NCI-H774 (cell line): ENCODE measurements at places on chromosomes 2 and 18.
A peak's percentile ranks its signal among the peaks of the same experiment; 100 is the strongest.

DNA sequence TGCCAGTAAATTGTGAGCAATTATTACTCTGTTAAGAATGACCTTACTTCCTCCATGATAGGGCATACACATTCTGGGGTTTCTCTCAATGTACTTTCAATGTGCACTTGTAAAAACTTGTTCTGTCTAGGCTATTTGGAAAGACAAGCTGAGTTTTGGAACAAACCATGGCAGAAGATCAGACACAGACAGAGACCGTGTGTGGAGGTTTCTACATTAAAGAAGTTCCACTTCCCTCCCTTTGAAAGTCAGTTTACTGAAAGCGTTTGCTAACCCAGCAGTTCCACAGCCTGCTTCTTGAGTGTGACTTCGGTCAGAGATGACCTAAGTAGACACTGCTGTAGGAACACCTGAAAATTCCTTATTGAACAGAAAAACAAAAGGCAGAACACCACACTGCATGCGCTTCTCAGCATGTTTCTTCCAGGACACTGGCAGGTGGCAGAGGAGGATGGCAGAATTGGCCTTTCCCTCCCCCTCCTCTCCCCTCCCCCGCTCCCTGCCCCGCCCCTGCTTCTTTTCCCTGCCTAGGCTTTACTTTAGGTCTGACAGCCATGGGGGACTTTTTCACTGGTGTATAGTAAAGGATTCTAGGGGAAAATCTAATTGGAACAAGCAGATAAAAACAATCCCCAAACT is 109.8 kb downstream of the NOL10 start:
- no peak for DNase-seq

DNA sequence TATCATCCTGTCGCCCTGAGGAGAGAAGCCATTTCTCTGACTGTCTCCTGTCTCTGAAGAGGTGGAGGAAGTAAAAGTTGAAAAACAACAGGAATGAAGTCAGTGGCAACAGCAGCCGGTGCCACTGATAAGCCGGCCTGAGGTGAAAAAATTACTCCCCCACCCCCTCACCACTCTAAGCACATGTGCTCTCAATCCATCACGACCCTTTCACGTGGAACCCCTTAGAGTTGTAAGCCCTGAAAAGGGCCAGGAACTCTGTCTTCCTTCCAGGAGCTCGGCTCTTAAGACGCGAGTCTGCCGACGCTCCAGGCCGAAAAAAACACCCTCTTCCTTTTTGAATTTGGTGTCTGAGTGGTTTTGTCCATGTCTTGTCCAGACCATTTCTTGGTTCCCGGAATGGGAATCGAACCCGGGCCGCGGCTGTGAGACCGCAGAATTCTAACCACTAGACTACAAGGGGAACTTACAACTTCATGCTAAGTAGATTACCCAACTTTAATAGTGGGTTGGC is 40.7 kb upstream of the TRIM43 start:
- no peak for DNase-seq

- no peak for DNase-seq
Measured at GRCh38 chr18:48590678-48591077, 51.8 kb downstream of the CTIF start.

GRCh38 chr18:49464718-49465598 is 4.5 kb upstream of the DYM start:
- DNase-seq, result no peak

GRCh38 chr18:38458698-38459097 is 893.1 kb upstream of the CELF4 start:
- no peak for DNase-seq

DNA sequence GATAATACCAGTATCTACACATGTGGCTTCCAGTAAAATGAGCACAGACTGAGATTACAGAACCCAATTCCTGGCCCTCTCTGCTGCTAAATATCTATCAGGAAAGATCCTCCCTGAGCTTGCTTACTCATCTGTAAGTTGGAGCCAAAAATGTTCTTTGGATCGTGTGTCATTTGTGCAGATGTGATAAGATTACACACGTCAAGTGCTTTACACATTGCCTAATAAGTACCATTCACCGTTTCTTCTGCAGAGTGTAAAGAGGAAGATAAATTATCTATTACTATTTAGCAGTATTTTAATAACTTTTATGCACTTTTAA is 23.2 kb upstream of the SLC20A1 start:
- no peak for DNase-seq

DNA sequence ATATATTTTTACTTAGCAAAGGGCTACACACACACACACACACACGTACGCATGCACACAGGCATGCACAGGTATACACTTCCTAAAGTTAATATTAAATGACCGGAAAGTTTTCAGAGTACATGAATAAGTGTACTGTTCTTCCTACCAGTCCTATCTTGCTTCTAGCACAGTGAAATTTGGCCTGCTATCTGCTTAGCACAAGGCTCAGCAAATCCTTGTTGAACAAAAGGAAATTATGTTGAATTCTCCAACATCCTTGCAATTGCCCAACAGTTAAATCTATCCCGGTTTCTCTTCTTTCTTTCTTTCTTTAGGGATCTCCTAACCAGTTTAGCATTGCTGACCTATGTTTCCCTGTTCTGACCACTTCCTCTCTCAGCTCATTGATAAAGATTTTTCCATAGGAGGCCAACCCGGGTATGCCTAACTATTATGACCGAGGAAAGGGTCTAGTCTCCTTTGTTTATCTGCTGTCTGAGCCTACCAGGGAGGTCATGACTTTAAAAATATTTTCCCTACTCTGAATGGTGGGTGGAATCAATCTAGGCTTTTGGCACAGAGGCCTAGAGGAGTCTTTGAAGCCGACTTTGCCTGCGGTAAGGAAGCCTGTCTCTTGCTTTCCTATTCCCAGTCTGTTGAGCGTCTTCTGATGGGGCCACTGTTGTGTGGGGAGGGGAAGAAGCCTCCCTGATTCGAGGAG is 400.7 kb downstream of the HRH4 start:
- DNase-seq, result no peak

DNA sequence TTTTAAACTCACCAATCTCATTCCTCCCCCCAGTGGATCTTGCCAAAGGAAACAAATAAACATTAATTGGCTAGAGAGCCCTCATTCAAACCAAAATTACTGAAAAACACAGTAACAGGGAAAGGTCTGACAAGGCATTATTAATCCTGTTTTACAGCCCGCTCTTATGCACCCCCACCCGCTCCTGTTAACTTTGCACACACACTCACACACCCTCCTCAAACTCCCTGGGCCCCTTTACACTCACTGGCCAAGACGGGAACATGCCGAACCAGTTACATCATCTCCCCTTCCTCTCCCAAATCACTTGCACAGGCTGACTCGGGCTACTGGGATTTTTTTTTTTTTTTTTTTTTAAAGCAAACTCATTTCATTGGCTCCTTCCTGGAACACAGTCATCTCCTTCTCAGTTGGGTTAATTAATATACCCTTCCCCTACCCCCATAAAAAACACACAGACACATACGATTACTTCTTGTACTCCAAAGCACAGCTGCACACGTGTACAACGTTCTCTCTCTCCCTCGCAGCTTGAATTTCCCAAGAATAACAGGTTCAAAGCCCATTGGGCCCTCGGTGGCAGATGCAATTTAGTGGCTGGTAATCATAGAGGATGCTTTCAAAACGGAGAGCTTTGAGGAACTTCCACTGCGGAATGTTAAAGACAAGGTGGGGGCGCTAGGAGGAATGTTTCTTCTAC is 31.8 kb downstream of the KLF7 start:
- no peak for DNase-seq

DNA sequence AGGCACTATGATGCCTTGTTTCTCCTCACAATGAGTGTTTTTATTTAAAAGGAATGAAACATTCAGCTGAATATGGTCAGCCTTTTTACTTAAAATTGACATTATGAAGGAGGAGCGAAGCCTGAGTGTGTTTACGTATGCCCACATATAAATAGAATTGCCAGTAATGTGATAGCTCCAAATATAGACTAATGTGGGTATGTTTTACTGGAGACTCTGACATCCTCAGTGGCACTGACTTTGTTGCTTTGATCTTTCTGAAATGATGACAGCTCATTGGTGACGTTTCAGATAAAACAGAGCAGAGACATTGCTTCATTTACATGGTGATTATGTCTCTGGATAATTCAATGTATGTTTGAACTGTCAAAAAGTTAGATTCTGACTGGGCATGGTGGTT is 167.0 kb downstream of the MGAT5 start:
- DNase-seq, result no peak

DNA sequence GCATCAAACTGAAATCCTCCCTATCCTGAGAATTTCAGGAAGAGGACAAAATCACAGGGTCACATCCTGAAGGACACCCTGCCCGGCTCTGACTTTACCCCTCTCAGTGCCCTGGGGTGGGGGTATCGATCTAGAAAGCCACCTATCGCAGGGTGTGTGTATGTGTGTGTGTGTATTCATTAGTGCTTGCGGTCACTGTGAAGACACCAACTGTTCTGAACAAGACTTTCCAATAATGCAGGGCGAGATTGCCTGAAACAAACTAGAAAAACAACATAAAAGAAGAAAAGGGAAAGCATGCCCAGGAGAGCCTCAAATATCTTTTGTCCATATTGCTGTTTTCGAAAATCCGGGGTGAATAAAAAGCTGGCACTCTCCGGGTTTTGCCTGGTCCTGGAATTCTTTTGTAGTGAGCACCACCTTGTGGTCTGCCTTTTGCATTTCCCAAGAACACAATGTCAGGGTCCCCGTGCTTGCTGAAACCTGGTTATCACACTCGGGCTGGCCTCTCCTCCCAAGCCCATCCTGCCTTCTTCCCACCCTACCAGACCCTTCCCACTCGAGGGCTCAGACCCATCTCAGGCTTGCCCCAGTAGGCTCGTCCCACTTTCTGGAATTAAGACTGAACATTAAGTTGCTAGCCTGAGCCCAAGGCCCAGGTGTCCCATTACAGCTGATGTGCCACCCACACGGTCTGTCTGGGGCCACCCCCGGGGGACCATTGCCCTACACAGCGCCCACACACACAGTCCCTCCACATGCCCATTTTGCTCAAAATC is 25.0 kb upstream of the COPS8 start:
- DNase-seq, result peak; percentile 40

DNA sequence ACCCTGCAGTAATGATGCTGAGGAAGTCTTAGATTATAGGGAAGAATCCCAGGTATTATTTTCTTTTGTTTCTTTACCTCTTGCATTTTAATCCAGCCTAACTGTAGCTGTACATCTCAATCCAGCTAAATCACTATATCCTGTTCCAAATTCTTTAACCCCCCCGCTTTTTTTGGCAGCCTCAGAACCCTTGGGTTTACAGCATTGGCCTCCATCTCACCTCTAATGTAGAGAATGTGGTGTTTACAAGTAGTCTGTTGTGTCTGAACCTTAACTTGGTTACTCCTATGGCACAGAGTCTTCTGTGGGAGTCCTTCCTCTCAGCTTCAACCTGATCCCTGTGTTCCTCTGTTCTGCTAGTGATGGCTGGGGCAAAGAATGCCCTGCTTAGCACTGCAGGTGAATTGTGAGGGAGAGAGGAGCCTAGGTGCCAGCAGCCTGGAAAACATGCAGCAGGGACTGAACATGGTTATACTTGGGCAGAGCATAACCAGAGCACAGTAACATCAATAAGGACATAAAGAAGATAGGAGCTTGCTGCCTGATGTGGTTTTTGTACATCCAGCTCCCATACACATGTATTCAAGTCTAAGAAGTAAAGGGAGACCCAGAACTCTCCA is 130.2 kb downstream of the FAM124B start:
- DNase-seq, result no peak

DNA sequence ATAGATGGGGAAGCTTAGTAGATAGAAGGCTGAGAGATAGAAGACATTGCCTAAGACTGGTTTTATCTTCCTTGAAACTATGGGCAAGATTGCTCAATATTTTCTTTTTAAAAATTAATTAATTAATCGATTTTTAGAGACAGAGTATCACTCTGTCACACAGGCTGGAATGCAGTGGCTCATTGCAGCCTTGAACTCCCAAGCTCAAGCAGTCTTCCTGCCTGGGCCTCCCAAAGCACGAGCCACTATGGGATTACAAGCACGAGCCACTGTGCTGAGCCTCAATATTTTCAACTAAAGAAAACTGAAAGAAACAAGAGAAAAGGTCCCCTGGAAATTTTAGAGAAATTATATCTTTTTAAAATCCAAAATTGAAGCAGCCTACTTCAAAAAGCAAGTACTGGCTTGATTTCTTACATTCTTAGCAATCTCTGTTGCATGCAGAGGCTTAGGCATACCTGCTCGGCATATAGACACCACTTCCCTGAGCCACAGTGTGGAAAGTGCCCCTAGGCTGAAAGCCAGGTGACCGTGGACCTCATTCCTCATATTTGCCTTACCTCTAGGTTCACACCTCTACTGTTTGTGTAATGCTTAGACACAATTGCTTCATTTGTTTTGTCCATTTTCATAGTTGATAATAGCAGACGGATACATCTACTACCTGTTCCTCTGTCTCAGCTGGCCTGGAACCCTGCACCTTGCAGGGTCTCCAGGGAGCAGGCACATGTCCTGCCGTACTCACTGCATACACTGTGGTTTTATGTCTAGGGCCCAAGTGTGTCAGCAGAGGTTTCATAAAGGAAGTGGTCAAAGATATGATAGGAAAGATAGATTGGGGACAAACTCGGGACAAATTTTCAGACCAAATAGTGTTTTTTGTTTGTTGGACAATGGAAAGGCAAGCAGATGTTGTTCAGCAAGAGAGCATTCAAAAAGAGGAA is 166.5 kb upstream of the ALPP start:
- DNase-seq, result no peak

DNA sequence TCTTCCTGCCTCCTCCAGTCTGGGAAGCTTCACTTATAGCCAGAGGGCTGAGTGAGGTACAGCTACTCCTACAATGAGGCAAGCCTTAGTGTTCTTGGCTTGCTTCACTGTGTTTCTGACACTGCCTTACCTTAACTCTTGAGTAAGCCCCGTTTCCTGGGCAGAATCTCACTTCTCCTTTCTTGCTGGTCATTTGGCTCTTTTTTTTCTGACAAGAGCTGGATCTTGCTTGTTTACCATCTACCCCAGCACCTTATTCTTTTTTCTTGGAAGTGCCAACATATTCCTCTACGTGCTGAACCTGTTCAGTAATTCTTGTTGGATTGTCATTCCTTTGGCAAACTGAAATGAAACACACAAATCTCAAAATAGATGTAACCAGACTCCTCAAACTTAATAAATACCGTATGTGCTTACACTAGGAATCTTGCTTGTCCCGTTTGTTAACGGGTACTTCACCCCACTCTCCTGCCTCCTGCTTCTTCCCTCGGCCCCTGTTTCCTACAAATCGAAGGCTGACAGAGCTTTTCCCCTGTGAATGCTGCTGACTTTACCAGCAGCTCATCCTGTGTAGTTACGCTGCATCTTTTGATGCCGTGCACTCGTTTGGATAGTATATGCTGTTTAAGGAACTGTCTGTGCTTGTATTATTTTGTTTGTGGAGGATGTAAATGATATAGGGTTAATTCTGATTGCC is 132.2 kb downstream of the FMNL2 start:
- no peak for DNase-seq
